ENCODE measurements at places on chromosomes 1 and 21. TPM values are rescaled to one million over a fixed set of nuclear protein-coding genes. Genes with fewer than 3 reads are reported as not detected.

- DNase-seq = peak; percentile 30
Observed at GRCh38 chr1:167770127-167770526, 48.3 kb downstream of the MPZL1 start.

The HLX gene
- polyA plus RNA-seq = not detected

GRCh38 chr1:229024528-229025130 lies 246.3 kb upstream of the RAB4A start:
- no peak for DNase-seq

The CD164L2 gene
- polyA plus RNA-seq = 2.4 TPM

The NPPB gene
- polyA plus RNA-seq = 0.95 TPM

DNA sequence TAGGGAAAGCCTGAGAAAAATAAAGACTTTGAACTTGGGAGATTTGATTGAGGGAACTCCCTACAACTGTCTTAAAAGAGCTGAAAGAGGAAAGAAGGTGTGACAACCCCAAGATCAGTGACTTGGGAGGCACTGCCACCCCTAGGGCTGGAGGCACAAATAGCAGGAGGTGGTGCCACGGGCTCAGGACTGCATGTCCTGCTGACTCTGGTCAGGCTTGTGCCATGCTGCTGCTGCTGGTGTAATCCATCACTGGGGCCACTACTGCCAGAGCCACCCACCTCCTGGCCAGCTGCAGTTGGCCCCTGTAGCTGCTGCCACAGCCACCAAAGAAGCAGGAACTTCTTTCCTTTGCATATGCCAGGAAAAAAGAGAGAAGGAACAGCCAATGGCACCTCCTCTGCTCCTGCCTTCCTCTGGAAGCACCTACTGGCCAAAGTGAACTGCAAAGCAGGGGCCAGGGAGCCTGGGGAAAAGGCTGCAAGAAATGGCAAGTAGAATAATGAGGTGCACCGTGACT lies 730.3 kb downstream of the PTPRU start:
- no peak for DNase-seq

The KRTAP12-2 gene
- not detected for polyA plus RNA-seq

The MAP3K21 gene
- 11.7 TPM for polyA plus RNA-seq

The SCCPDH gene
- polyA plus RNA-seq = 14.4 TPM

- DNase-seq = no peak
Observed at GRCh38 chr1:116775116-116775752, 21.0 kb downstream of the CD2 start.

DNA sequence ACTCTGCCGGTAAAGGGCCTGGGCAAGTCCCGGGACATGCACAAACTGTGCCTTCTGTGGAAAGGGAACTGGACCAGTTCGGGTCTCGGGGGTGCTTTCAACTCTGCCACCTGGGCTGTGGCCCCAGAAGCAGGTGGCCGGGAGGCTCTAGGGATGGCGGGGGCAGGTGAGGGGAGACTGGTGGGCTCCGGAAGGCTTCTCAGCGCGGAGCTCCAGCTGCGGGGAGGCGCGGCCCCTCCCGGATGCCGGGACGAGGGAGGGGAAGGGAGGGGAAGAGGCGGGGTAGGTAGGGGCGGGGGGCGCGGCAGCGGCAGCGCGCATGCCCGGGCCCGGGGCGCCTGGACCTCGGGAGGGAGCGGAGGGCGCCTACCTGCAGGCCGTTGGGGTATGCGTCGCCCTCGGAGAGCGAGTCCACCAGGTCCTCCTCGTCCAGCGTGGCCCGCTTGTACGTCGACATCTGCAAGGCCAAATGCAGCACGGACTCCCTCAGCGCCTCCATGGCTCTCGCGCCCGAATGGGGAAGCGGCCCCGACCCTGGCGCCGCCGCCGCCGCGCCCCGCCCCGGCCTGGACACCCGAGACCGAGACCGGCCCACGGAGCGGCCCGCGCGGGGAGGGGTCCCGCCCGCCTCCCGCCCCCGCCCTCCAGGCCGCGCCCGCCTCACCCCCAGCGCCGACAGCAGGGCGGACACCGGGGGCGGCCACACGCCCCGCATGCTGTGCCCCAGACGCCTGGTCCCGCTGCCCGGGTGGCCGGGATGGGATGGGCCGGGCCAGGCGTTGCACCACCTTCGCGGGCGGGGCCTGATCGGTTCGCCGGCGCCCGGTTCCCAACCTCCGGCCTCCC lies at the start of gene ECE1:
Gene ECE1, minus strand, starts transcription at position 764 of the 846 bp plus-strand sequence. Its CDS starts 49 bp downstream, at position 715.
- peak; percentile 82 for DNase-seq

GRCh38 chr1:24704411-24705259 lies 40.6 kb upstream of the CLIC4 start:
- peak; percentile 58 for DNase-seq

The TFF1 gene
- polyA plus RNA-seq = not detected

GRCh38 chr1:53345996-53346813 lies 18.3 kb upstream of the LRP8 start:
- no peak for DNase-seq

The SLC9C2 gene
- not detected for polyA plus RNA-seq

The GFI1 gene
- 0.12 TPM for polyA plus RNA-seq

Data from GM23338 (cell line).